SW480 (cell line): ENCODE measurements at places on chromosomes 11 and 22.

DNA sequence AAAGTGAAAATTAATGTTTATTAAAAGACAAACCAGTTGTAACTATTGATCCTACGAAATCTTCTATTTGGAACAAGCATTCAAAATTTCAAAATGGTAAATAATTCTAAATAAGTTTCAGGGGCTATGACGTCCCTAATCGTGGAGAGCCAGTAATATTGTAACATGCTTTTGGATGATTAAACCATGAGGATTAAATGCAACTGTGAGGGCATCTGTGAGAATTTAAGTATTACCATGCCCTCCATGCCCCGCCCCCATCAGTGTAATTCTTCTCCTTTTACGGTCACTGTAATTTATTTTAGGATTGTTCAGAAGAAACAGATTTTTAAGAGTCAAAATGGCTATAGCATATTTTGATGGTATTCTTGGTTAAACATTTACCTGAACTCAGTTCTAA, 133.2 kb downstream of the APOL5 start:
- DNase-seq = no peak

- peak; percentile 4 for DNase-seq
Observed at GRCh38 chr11:100752371-100753171, 65.5 kb downstream of the ARHGAP42 start.

- DNase-seq = peak; percentile 53
Observed at GRCh38 chr22:21641417-21641788, 699 bp upstream of the SDF2L1 start.

- DNase-seq = peak; percentile 87
Observed at GRCh38 chr11:57903441-57904123, 120.1 kb upstream of the OR9Q1 start.

GRCh38 chr11:95065336-95065735, 1.4 kb upstream of the SRSF8 start:
- no peak for DNase-seq

- DNase-seq = peak; percentile 71
Observed at GRCh38 chr22:28594797-28595462, 84.7 kb downstream of the TTC28 start.

GRCh38 chr22:32444068-32444467, 20.2 kb downstream of the BPIFC start:
- peak; percentile 46 for DNase-seq

GRCh38 chr11:93921695-93922468, 71.5 kb upstream of the VSTM5 start:
- DNase-seq = peak; percentile 73

GRCh38 chr11:19499999-19500398, 212.6 kb upstream of the NAV2 start:
- DNase-seq = no peak

- DNase-seq = no peak
Observed at GRCh38 chr11:108170184-108170583, 48.8 kb downstream of the ACAT1 start.

DNA sequence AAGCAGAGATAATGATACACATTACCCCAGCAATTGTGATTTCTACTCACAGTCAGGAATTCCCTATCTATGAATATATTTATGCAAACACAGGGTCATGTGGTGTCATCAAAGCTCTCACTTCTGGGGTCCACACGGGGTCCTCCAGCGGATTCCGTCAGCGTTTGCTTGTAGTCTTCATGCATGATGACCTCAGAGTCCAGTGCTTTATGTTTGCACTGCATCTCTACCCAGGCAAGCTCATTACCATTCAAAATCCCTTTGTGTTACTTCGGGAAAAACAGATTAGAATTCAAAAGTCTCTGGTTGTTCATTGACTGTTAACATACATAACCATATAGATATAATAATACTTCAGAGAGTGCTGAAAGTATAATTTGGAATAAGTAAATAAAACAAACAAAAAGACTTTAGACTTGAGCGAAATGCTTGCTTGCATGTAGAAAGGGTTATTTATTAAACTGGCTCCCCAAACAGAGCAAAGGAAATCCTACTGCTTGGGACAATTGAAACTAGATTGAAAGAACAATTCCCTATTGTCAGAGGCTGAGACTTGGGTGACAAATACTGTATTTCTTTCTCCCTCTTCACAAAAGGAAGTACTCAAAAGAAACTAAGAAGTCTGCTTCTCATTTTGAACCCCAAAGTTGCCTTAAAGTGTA, 423.1 kb downstream of the ETS1 start:
- DNase-seq = no peak

- peak; percentile 56 for DNase-seq
Observed at GRCh38 chr11:57751676-57752253, at the start of gene BTBD18. TSS of gene BTBD18 (minus strand) at chr11:57751819. CDS start at chr11:57751188, 631 bp downstream.

- DNase-seq = no peak
Observed at GRCh38 chr11:2557381-2557780, 112.6 kb downstream of the KCNQ1 start.
